ENCODE measurements at places on chromosomes 6 and 20.

DNA sequence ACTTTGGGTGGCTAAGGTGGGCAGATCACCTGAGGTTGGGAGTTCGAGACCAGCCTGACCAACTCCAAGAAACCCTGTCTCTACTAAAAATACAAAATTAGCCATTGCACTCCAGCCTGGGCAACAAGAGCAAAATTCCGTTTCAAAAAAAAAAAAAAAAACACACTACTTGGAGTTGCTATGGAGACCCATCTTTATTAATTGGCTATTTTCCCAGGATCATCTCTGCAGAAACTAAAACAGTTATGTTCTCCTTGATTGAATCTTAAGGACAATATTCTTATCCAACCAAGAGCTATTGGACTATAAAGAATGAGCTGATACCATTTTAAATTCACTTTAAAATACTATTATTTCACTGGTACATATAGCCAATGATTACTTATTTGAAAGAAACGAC, 14.7 kb downstream of the AKIRIN2 start:
- DNase-seq, result no peak

GRCh38 chr20:50859161-50859560, 64.3 kb downstream of the BCAS4 start:
- no peak for DNase-seq

GRCh38 chr6:34174846-34175399, 29.0 kb upstream of the GRM4 start:
- no peak for DNase-seq

GRCh38 chr20:61925555-61926252, 140.0 kb downstream of the TAF4 start:
- no peak for DNase-seq

DNA sequence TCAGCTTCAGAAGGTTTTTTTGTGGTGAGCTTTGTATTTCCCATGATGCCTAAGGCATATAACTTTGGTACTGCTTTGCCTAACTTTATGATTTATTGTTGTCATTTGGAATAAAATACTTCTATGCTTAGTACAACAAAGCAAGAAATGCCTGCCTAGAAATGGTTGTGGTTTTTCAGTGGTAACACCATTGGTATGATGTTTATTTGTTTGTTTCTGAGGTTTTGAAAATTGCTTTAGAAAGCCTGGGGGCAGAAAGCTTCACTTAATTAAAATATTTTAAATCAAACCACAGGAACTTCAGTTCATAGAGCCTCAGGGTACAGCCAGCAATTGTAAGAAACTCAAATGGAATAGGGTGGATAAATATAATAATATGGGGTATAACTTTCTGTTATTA, 351.2 kb upstream of the MAP3K7 start:
- DNase-seq, result no peak

- no peak for DNase-seq
These were observed 16.1 kb upstream of the HMGN3 start for GRCh38 chr6:79250559-79250958.

DNA sequence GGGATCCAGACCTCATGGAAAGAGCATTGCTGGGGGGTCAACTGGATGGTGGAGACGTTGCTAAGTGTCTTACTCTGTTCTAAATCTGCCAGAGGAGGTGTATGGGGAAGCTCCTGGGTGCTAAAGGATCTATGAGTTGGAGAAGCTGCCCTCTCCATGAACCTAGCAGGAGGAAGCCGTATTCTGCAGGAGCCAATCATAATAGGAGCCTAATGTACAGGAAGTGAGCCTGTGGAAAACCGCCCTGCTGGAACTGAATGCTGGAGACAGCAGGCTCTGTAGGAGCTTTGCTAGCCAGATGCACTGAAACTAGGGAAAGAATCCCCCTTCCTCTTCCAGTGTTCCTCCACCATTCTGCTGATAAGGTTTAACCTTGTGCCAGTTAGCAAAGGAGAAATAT, 10.9 kb downstream of the CASP8AP2 start:
- no peak for DNase-seq

All from HuH-7 (cell line).